ENCODE measurements at places on chromosomes 2 and 18.

GRCh38 chr18:5585653-5586052 is 41.9 kb upstream of the EPB41L3 start:
- DNase-seq: no peak

GRCh38 chr2:189818249-189819038 is 34.2 kb downstream of the PMS1 start:
- DNase-seq: no peak

DNA sequence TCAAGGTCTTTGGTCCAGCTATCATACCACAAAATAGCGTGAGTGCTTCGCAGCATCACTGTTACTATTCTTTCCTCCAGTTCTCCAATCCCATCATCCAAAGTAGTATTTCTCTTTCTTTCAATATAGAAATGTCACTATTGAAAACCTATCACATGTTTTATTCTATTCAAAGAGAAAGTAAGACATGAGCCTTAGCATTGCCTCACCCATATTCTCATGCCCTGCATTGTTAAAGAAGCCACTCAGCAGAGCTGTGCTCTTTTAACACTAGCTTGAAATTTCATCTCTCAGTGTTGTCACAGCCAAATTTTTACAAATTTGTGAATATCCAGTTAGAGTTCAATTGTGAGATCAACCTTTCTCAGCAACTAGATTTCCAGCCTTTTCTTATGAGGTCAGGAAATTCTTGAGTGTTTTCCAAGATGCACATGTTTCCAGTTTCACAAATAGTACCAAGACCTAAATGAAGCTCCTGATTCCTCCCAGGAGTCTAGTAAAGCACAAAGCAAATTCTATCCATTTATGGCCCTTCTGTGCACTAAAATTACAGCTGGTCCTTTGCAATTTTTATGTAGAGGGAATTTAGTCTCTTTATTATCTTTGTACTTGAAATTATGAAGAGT is 343.7 kb downstream of the SPAG16 start:
- DNase-seq: no peak

- peak; percentile 62 for DNase-seq
These were observed 78.4 kb upstream of the ZNF516 start for GRCh38 chr18:76573325-76574025.

DNA sequence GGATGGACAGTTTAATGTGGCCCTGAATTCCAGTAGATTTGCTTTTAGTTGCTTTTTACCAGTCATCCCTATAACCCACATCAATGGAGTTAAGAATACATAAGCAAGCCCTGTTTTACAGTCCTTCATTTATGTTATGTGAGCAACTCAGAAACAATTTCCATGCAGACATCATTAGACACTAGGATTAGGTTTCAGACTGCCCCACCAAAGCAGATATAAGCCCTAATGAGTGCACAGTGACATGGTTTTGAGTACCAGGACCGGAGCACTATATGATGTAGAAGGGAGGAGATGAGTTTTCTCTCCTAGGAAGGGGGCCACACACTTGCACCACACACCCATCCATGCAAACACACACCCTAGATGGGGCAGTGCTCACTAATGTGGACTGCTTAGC is 15.5 kb downstream of the KCNS3 start:
- no peak for DNase-seq

GRCh38 chr2:242011516-242011915 is 142.0 kb downstream of the RTP5 start:
- DNase-seq: no peak

DNA sequence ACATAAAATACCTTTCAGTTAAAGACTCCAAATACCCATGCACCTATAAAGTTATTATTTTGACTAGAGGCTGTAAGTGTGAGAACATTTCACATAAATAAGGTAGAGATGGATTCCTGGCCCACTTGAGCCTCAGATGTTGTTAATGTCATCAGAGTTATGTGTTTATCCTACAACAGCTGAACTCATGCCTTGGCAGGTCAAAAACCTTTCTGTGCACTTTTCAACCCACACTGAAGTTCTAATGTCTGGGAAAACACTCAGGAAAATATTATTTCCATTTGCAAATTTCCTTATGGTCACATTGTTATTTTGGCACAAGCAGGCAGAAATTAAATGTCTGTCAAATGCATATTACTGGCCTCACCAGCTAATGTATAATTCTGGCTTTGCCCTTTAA is 209.2 kb downstream of the LNPK start:
- DNase-seq: no peak
